CD4-positive, alpha-beta T cell treated with Interleukin-17A for 1 hour (primary cell): ENCODE measurements at places on chromosomes 11 and 22.
A peak's percentile ranks its signal among the peaks of the same experiment; 100 is the strongest.

- DNase-seq = no peak
These were observed 84.8 kb downstream of the KCNQ1 start for GRCh38 chr11:2529636-2530035.

DNA sequence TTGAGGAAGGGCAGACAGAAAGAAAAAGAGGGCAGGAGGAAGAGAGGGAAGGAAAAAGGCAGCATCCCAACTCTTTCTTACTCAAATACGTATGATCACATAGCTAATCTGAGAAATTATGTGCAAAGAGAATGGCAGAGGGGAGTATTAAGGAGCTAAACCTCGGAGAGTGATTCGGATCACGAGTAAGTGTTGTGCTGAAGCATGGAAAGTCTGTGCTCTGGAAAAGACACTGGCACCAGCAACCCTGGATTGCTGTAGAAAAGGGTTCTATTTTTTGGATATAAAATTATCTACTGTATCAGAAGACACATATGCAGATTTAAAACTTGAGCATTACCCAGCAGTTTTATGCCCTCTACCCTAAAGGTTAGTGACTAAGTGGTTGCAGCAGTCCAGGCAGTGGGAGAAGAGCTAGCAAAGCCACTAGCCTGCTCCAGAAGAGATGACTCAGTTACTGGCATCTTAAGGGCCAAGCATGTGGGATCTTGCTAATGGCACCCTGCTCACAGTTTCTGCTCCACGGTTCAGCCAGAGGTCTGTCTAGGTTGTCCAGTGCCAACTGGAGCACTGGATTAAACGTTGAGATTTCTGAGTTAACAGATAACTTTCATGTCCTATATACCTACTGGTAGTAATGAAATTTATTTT is 151.7 kb downstream of the SWAP70 start:
- no peak for DNase-seq

DNA sequence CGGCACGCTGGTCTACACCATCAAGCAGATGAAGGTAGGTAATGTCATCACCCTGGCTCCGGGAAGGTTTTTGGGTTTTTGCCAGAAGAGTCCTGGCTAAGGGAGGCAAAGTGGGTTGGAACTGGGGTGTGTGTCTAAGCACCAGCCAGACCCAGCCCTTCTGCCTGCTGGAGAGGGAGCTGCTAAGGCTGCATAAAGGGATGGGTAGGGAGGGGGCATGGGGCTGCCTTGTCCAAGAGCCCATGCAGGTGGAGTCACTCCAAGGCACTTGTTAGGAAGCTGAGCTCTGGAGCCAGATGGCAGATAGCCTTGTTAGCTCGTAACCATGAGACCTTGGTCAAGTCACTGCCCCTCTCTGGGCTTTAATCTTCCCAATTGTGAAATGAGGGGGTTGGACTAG is 48.0 kb downstream of the TIMP3 start:
- no peak for DNase-seq

GRCh38 chr11:122103321-122103720 is 12.7 kb downstream of the BLID start:
- DNase-seq = no peak

GRCh38 chr11:29486301-29486700 is 530.5 kb downstream of the KCNA4 start:
- no peak for DNase-seq

DNA sequence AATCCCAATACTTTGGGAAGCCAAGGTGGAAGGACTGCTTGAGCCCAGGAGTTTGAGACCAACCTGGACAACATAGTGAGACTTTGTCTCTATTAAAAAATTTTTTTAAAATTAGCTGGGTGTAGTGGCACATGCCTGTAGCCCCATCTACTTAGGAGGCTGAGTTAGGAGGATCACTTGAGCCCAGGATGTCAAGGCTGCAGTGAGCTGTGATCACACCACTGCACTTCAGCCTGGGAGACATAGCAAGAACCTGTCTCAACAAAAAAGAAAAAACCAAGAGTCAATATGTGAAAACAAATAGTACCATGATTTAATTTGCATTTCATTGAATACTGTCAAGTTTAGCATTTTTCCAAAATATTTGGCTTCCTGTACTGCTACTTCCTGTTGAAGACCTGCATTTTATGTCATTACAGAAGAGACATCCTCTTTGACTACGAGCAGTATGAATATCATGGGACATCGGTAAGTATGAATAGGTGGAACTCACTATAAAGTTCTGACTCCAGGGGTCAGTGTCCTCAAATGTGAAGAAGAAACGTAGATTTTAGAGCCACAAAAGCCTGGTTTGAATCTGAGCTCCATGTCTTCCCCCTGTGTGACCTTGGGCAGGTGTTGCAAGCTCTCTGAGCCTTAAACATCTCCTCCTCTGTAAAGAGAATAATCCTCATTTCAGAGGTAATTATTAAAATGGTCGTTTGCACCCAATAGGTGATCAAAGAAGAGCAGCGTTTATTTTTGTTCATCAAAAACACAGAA is 16.0 kb downstream of the CDC45 start:
- DNase-seq = peak; percentile 40

GRCh38 chr11:8785998-8786397 is 103.4 kb downstream of the RPL27A start:
- no peak for DNase-seq
